ENCODE measurements at places on chromosomes 3 and 15.

GRCh38 chr3:49616491-49616941, 57.6 kb upstream of the APEH start:
- no peak for DNase-seq

GRCh38 chr15:74319596-74320351, 47.7 kb downstream of the CYP11A1 start:
- DNase-seq, result no peak

DNA sequence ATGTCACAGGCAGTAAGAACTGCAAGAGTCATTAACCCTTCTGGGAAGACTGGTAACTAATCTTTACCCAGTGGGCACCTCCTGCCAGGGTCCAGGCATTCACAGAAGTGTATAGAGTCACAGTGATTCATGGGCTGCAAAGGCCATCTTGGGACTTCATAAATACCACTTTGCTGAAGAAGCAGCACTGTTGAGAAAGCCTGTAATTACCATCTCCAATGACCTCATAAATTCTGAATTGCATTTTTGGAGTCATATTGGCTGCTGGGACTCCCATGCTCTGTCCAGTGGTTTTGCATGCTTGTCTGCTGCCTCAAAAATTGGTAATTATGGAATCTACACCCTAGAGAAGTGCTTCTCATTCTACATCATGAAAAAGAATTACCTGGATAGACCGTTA, 837.2 kb downstream of the NTRK3 start:
- no peak for DNase-seq

DNA sequence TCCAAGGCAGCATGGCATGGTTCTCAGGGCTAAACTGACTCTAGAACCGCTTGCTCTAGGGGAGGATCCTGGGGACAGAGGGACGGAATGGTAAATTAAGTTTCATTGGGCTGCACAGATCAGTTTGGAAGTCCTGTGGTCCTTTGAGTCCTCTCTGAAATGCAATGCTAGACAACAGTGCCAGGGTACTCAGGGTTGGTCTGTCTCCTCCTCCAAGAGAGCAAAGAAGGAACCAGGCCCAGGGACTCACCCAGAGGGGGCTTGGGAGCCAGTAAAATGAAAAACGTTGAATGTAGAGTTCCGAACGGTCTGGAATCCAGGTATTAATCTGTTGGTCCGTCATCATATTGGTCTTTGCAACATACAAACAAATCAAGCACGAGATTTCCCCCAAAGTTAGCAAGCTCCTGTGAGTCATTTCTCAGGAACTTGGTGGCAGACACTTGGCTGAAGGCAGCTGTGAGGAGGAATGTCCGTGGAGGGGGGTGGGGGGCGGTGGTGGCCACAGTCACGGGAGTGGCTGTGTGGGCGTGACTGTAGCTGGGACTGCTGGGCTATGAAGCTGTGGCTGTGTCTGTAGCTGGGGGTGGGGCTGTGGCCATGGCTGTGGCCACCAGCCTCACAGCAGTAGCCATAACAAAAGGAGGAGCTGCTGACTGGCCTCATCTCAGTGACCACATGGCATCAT, 361.0 kb downstream of the SHQ1 start:
- no peak for DNase-seq

- DNase-seq, result no peak
These were observed 275.5 kb upstream of the AZI2 start for GRCh38 chr3:28624084-28624483.

DNA sequence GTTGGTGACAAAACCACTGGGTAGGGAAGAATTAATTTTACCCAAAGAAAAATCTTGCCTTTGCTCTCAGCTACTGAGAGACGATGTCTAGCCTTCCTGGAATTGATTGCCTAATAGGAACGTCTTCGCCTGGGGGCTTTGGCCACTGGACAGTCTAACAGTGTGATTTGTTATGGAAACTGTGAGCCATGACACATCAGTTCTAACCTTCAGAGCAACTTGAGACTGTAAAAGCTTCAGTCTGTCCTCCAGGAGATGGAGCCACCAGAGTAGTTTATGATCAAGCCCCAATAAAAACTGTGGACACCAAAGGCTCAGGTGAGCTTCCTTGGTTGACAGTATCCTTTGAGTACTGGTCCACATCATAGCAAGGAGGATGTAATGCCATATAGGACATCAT, 235.8 kb upstream of the TMCO5A start:
- DNase-seq, result no peak

GRCh38 chr3:126402178-126402577, 7.5 kb downstream of the CFAP100 start:
- DNase-seq, result no peak

- no peak for DNase-seq
These were observed 607 bp downstream of the MRPL47 start for GRCh38 chr3:179603831-179604230.

DNA sequence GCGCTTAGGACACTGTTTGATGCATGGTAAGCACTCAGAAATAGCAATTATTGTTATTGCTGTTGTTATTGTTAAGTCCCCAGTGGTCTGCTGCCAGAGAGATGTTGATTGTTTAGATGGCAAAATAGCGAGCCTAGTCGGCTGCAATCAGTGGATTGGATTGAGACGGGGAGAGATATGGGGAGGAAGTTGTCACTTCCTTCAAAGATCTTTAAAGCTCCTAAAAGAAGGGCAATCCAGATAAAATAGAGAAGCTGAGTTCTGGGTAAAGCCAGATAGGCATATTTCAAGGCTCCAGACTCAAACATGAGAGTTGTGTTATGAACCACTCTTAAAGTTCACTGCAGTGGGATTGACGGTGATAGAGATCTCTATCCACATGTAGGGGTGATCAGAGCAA, 64.5 kb downstream of the RYR3 start:
- no peak for DNase-seq

DNA sequence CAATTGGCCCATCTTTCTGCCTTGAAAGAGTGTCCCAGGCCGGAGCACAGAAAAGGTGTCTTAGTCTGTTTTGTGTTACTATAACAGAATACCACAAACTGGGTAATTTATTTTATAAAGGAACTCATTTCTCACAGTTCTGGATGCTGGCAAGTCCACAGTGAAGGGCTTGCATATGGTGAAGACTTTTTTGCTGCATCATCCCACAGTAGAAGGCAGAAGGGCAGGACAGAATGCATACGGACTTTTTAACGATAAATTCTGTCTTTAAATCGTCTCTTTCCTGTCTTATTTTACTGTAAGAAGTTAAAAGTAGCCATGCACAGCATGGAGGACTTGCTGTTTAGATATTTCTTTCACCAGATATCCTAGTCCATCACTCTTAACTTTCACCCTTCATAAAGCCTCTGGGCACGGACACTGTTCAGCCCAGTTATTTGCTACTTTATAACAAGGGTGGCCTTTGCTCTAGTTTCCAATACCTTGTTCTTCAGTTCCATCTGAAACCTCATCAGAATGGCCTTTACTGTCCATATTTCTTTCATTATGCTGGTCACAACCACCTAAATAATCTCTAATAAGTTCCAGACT, 10.3 kb upstream of the EIF1B start:
- DNase-seq, result no peak

DNA sequence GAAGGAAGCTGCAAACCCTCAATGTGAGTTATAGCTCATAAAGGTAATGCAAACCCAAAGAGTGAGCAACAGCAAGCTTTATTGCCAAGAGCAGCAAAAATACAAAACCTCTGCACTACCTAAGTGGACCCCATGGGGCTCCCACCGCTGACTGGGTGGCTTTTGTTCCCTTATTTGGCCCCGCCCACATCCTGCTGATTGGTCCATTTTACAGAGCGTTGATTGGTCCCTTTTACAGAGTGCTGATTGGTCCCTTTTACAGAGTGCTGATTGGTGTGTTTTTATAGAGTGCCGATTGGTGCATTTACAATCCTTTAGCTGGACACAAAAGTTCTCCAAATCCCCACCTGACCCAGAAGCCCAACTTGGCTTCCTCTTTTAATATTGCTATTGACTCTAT, 154.5 kb upstream of the NSMCE3 start:
- DNase-seq, result no peak

DNA sequence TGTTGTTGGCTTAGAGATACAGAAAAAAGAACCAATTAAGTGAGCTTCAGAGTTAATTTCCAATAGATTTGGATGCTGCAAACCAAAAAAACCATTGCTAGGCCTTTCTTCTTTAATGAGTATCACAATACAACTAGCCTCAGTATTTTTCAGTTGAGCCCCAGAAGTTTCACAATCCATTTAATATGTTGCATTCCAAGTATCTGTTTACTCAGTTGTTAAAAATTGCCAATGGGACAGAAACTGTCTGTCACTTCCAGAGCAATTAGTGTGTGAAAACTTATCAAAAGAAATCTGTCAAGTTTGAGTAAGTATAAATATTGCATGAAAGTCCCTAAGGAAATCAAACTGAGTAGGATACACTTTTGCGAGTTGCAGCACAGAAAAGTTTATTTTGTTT, 247.8 kb downstream of the IL5RA start:
- no peak for DNase-seq

DNA sequence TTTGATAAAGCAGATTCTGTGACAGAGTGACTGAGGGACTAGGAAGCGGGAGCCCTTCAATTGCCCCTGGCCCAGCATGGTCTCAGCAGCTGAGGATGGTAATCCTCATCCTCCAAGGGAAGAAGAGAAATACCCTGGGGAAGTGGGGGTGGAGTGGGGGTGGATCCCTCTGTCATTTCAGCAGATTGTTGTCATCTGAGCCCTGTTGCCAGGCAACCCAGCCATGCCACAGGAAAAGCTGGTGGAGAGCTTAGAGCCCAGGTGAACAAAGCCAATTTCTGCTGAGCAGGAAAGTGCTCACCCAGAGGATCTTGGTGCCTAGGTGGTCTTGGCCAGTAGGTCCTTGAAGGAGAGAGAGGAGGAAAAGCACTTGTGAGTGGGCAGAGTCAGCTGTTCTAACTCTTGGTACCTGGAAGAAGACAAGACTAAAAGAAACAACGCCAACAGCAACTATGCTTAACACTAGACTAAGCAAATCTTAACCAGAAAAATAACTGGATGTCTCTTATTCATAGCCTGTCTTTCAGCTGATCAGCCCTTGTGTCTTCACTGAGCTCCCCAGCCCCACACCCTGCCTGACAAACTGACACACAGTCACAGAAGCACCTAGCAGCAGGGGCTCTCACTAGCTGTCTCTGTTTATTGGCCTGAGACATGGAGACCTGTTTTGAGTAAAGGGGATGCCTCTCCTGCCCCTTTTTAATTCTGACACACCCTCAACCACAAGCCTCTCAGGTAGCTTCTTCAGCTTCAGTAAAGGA, 40.1 kb upstream of the DCLK3 start:
- DNase-seq, result no peak

- DNase-seq, result peak; percentile 57
These were observed 120.9 kb upstream of the ZBED2 start for GRCh38 chr3:111715911-111716523.

- DNase-seq, result no peak
These were observed 15.7 kb upstream of the CNBP start for GRCh38 chr3:129199366-129199765.

DNA sequence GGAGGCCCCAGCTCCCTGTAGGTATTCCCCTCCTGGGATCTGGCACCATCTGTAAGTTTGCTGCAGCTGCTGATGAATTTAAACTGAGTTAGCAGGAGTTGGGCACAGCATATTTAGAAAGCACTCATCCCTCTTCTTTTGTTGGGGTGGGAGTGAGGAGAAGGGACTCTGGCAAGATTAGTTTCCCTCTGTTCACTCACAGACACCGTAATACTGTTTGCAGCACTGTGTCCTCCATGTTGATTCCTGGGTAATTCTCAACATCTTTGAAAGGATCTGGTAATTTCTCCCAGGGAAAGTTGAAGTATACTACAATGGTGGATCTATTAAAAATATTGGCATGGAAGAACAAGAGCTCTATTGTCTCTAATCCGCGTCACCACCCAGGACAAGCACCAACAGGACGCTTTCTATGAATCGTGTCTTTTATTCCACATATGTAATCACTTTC, 173.3 kb downstream of the RBMS3 start:
- DNase-seq, result no peak

DNA sequence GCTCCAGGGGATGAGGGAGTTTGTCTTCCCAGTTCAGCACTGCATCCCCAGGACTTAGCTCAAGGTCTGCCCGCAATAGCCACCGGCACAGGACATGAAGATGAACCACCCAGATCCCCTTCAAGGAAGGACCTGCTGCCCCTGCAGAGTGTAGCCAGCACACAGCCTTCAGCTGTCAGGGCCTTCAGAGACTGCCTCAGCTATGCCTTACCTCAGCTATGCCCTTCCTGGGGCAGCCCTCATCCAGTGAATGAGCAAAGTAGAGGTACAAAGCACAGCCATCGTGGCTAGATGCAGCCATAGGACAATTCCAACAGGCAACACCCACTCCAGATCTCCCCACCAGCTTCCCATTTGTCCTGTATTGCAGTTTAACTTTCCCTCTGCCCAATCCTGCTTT, 291.2 kb upstream of the STT3B start:
- DNase-seq, result no peak

DNA sequence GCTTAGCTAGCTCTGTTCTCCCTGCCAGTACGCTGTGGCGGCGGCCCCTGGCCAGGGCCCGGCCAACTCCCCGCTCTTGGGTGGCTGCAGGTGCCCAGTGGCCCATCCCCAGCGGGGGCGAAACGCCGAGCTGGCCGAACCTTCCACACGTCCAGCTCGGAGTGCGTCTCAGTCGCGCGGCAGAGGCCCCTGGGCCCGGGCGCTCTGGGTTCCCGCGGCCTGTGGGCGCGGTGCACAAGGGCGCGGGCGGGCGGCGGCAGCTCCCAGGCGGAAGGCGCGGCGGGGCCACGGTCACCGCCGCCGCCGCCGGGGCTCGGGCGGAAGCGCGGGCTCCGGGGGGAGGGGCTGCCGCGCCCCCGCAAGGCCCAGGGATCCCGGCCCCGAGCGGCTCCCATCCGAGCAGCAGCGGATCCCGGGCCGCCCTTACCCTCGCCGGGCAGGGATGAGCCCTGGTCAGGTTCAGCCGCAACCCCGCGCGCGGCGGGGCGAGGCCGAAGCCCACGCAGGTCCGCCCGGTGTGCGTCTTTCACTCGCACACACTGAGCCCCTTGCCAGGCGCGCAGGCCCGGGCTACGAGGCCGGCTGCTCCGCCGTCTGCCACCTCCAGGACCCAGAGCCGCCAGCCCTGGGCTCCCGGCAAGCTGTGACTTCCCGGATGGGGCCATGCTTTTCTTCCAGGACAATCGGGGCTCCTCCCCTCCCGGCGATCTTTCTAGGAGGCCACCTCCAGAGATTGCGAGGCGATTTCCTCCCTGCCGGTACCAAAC, 54.2 kb downstream of the CCDC54 start:
- DNase-seq, result peak; percentile 83

GRCh38 chr3:178044320-178044719, 491.9 kb upstream of the KCNMB2 start:
- no peak for DNase-seq

DNA sequence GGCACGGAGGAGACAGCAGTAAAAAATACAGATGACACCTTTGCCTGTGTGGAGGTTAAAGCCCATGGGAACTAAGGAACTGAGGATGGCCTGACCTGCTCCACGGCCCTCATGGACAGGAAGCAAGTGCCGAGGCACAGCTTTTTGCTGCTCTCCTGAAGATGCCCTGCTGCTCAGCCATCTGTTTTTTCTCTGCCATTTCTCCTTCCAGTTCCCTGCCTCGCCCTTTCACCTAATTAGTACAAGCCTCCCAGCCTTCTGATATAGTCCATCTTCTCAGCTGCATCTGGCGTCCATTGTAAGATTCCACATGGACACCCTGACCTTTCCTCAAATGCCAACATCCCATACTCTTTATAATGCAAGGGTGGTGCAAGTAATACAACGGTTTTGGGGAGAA, 11.8 kb upstream of the CXCR6 start:
- DNase-seq, result no peak

- DNase-seq, result no peak
These were observed 30.8 kb upstream of the MAP3K13 start for GRCh38 chr3:185332026-185332735.

Measured in right lobe of liver (tissue), 6 donors.